Stimulated activated CD8-positive, alpha-beta memory T cell treated with anti-CD3 and anti-CD28 coated beads, Interleukin-15, amount 100 ng/mL, for 48 hours (primary cell): ENCODE measurements at places on chromosomes 16 and 17.

DNA sequence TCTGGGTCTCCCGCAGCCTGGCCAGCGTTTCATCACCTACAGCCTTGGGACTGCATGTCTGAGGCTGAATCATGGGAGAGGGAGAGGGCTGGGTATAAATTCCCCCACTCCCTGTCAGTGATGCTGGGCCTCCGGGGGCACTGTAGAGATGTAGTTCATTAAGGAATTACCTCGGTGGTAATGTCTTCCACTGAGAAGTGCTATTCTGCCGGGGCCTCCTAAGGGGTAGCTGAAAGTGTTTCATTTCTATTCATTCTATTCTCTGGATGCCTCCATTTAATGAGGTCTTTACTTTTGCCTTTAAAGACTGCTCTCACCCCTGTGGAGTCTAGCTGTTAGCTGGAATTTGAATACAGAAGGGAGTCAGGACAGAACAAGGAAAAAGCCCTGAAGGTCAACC lies 116.4 kb upstream of the HS3ST4 start:
- no peak for DNase-seq

DNA sequence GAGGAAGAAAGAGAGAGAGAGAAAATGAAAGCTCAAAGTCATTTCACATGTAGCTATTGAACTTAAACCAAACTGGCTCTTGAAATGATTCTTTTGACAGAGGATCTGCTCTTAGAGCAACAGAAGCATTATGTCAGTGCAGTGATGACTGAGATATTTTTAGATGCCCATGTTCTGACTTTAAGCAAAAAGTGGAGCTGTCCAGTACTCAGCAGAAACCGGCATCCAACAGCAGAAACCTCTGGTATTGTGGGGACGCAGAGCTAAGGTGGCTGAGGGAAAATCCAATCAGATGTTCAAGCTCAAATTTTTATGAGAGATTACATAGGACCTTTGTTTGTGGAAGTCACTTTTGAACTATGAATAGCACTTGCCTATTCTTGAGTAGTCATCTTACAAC lies 69.8 kb upstream of the ANKFN1 start:
- no peak for DNase-seq

GRCh38 chr17:9291912-9292560 lies 270.7 kb downstream of the NTN1 start:
- no peak for DNase-seq

DNA sequence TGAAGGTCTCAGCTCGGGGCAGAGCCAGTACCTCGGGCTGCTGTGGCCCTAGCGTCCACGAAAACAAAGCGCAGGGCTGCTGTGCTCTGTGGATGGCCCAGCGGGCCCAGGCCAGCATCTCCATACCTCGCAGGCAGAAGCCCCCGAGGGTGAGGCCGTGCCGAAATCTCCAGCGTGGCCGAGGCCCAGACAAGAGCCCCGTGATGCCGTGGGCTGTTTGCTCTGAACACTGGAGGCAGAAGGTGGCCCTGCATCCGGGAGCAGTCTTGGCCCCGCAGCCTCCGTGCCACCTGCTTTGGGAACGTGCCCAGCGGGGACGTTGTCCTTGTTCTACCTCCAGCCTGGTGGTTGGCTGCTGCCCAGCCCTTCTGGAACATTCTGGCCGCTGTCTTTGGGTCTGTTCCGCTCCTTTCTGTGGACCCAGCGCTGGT lies 121.4 kb downstream of the BANP start:
- no peak for DNase-seq

DNA sequence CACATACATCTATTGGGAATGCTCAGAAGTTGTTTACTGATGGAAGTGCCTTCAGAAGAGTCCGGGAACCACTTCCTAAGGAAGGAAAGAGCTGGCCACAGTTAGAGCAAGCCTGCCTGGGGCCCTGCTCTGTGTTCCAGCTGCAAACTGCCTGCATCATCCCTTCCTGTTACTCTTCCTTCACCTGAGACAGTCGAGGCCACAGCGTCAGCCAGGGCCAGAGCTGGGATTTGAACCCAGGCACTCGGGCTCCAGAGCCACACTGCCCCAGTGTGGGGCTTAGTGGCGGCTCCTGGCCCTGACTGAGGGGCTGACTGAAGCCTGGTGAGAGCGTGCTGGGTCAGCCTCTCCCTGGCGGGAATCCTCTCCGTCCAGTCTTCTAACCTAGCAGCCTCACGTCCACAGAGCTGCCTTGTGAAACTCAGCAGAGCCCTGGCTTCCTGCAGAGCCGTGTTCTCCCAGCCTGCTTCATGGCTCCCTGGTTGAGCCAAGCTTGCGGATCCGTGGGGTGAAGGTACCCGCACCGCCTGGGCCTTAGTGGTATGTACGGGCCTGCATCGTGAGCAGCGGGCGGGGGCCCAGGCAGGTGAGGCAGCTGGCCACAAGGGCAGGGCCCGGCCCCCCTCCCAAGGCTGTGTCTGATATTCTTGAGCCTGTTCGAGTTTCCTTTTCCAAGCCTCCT lies 4.6 kb upstream of the C17orf99 start:
- DNase-seq: no peak
